ENCODE measurements at places on chromosomes 12 and 14. TPM values are rescaled to one million over a fixed set of nuclear protein-coding genes. Genes with fewer than 3 reads are reported as not detected.

The E2F7 gene
- not detected for total RNA-seq

The CACNA1C gene
- total RNA-seq: 2.6 TPM

The GDF3 gene
- total RNA-seq: not detected

The OSGEP gene
- total RNA-seq: 37.6 TPM

The C12orf60 gene
- 0.69 TPM for total RNA-seq

The SERPINA3 gene
- 291 TPM for total RNA-seq

The ACYP1 gene
- total RNA-seq: 9.5 TPM

The MCRS1 gene
- total RNA-seq: 38.5 TPM

The MANSC4 gene
- total RNA-seq: not detected

The PROX2 gene
- not detected for total RNA-seq

The MGAT2 gene
- 27.7 TPM for total RNA-seq

The SYNDIG1L gene
- total RNA-seq: not detected

The SLC38A4 gene
- not detected for total RNA-seq

The KRT82 gene
- total RNA-seq: not detected

The GPX2 gene
- 4.8 TPM for total RNA-seq

DNA sequence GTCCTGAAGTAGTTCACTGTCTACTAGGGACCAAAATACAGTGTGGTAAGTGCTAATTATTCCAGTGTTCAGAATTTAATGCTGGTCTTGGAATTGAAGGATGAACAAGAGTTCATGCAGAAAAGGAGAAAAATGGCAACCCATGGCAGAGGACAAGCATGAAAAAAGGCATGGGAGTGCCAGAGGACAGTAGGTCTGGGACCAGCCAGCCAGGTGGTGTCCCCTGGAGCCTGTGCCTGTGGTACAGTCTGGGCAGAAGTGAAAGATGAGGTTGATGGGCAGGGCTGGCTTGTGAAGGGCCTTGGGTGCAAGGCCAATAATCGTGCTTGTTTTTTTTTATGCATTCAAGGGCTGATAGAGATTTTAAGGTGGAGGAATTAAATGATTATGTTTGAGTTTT lies 21.0 kb downstream of the C12orf75 start:
- DNase-seq: no peak

DNA sequence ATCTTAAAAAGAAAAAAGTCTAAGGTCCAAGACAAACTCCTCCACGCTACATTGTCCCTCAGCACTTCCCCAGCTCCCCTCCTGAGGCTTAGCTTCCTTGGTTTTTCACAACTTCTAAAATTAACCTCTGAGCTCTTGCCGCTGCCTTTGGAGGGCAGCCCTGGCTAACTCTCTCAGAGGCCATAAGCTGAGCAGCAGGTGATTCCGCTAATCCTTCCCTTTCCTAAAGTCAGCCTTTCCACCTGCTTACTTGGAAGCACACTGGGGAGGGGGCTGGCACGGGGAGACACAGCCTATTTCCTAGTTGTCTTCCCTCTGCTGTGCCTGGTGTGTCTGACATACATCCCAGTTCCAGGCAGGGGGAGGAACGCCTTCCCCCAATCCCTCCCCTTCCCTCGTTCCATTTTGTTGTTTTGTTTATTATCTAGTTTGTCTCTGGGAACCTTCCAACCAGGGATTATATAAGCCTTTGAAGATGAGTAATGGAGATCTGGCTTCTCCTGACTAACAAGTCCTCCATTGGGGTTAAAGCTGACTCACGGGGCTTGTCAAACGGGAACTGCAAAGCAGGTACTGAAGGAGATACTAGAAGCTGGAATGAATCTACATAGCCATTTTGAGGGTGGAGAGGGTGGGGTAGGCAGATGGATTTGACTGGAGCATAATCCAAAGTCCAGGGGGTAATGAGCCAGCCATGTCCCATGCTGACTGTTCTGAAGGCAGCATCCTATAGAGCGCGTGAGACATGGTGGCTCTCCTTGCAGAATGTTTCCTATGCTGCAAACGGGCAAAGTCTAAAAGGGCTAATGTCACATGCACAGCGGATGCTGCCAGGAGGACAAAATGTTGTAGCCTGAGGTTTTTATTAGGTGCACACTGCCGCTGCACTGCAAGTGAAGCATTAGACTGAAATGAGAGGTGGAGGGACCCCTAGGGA lies 230.8 kb downstream of the FOXN3 start:
- no peak for DNase-seq

GRCh38 chr14:63388766-63389431 lies 70.2 kb upstream of the GPHB5 start:
- peak; percentile 75 for DNase-seq

DNA sequence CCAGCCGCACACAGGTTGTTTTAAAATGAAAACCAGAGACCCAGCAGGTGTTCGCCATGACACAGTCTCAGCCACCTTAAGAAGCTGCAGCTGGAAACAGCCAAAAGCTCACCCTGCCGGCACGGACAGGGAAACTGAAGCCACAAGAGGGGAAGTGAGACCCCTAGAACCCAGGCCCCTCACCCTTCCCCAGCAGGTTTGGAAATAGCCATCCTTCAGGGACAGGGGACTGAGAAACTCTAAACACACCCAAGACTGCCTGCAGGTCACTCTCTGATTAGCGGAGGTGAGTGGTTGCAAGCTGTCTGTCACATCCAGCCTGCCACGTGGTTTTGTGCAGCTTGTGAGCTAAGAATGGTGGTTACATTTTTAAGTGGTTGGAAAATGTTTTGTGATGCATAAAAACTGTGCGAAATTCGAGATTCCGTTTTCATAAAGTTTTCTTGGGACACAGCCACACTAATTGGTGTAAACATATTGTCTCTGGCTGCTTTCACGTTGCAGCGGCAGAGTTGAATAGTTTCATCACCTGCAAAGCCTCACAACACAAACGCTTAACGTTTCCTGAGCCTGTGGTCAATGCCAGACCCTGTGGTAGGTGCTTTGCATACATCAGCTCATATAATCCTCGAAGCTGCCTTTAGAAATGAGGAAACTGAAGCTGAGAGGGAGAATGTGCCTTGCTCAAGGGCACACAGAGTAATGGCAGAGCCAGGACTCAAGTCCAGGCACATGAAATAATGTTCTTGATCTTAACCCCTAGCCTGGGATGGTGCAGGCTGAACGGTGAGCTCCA lies 1.7 kb upstream of the SELPLG start:
- no peak for DNase-seq

- no peak for DNase-seq
Observed at GRCh38 chr12:120012067-120012621, 23.1 kb downstream of the BICDL1 start.

DNA sequence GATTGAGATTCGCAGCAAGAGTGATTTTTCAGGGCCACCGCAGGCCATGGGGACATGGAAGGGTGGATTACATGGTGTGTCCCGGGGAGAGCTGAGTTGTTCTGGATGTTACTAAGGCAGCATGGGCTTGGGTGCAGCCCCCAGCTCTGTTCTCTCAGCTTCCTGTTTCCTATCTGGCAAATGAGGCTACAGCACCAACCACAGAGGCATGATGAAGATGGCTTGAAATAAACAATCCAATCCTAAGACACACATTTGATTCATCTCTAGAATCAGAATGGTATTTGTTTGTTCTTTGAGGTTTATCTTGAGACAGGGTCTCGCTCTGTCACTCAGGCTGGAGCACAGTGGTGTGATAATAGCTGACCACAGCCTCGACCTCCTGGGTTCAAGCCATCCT lies 21.6 kb downstream of the GLTP start:
- DNase-seq: no peak

GRCh38 chr12:32647275-32647674 lies 31.8 kb upstream of the DNM1L start:
- DNase-seq: no peak

DNA sequence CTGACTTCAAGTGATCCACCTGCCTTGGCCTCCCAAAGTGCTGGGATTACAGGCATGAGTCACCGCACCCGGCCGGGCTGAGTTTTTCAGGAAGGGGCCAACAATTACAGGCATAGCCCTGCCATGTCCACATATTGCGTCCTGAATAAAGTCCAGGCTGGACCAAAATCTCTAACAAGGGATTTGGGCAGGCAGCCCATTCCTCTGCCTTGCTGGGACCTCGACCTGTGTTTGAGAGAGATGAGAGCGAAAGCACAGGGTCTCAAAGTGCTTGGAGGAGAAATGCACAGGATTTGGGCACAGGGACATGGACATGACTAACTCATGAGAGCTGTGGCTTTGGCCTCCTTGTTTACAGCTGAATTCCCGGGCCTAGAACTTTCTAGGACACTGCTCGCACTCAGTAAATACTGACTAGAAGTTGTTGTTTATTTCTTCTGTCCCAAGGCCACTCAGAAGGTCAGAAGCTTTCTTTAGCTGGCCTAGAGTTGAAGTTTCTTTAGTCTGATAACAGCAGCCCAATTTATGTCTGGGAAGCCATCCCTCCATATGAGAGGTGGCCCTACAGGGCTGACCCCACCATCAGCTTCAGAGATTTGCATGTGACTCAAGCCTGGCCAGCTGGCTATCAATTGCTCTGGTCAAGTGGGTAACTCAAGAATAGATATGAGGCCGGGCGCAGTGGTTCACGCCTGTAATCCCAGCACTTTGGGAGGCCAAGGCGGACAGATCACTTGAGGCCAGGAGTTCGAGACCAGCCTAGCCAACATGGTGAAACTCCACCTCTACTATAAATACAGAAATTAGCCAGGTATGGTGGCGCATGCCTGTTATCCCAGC lies 11.7 kb downstream of the CAMKK2 start:
- peak; percentile 79 for DNase-seq

DNA sequence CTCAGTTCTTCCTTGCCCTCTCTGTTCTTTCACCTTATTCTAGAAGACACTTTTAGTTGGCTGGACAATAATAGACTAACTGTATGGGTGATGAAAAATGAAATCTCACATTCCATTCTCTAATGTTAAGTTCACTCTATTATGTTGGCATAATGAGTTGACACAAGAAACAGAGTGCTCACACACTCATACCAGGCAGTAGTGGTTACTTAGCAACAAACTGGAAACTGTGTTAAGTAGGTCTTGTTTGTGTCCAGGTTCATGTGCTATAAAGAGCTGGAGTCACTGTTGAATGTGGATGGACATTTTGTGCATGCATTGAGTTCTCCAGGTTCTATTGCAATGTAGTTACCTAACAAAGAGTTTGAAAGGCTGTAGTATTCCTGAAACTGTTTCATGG lies 16.9 kb upstream of the PPP4R4 start:
- no peak for DNase-seq

- no peak for DNase-seq
Observed at GRCh38 chr12:20963762-20964161, 153.3 kb downstream of the SLCO1B3 start.

DNA sequence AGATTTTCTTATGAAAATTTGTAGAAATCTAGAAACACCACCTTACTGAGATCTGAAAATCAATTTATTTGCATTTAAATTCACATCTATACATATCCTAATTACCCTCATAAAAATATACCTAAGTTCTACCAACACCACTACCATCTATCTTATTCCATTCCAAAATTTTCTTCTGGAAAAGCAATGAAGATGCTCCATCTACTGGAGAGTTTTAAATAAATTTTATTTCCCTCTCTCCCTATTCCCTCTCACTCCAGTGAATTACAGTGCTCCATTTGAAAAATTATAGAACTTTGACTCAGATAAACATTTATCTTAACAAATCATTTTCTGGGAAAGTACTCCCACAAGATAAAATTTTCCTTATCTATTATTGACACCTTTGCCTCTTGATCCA lies 2.3 kb upstream of the C14orf39 start:
- DNase-seq: no peak

DNA sequence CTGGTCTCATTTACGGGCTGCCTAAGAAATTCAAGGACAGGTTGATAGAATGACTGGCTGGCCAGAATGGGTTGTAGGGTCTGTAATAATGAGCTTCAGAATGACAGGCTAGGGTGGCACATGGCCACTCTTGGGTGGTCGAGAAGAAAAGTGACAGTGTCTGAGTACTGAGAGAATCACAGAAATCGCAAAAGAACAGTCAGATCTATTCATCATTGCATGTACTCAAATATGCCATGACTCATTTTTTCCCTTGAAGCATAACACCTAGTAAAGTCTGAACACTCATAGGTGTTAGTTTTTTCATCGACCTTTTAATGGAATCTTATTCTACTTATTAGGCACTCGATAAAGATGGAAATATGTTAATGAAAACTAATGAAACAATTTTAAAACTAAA lies 37.8 kb upstream of the SEL1L start:
- DNase-seq: no peak

- no peak for DNase-seq
Observed at GRCh38 chr12:89250636-89251035, 101.7 kb downstream of the DUSP6 start.

GRCh38 chr14:98976271-98976670 lies 295.7 kb downstream of the BCL11B start:
- no peak for DNase-seq

DNA sequence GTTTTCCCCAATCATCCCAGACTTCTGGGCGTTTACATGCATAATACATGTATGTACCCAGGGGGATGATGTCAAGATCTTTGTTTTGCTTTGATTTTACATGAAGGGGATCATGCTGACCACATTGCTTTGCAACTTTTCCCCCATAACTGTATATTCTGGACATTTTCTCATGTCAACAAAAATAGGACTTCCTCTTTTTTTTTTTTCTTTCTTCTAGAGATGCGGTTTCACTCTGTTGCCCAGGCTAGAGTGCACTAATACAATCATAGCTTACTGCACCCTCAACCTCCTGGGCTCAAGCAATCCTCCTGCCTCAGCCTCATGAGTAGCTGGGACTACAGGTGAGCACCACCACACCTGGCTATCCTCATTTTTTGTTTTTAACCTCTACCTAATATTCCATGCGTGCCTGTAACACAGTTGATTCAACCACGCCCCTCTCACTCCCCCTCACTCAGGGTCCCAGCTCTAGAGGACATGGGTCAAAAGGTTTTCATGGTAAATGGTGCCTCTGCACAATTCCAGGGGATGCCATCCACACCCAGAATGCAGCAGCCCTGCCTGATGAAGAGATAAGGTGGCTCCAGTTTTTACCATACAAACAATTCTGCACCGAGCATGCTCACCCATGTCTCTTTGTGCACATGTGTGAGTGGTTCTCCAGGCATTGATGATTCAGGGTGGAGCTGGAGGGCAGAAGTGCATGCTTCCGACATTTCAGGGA lies 32.0 kb upstream of the CIPC start:
- DNase-seq: no peak

GRCh38 chr14:54877015-54877702 lies 25.5 kb downstream of the GCH1 start:
- no peak for DNase-seq

- no peak for DNase-seq
Observed at GRCh38 chr14:101861464-101861863, 100.0 kb downstream of the PPP2R5C start.

- no peak for DNase-seq
Observed at GRCh38 chr14:34596891-34597290, 33.1 kb downstream of the SNX6 start.

- DNase-seq: no peak
Observed at GRCh38 chr12:3173008-3173553, 95.9 kb downstream of the TSPAN9 start.

GRCh38 chr14:51836417-51836816 lies 24.0 kb upstream of the GNG2 start:
- no peak for DNase-seq

GRCh38 chr12:7877420-7877819 lies 4.7 kb upstream of the SLC2A14 start:
- DNase-seq: no peak

DNA sequence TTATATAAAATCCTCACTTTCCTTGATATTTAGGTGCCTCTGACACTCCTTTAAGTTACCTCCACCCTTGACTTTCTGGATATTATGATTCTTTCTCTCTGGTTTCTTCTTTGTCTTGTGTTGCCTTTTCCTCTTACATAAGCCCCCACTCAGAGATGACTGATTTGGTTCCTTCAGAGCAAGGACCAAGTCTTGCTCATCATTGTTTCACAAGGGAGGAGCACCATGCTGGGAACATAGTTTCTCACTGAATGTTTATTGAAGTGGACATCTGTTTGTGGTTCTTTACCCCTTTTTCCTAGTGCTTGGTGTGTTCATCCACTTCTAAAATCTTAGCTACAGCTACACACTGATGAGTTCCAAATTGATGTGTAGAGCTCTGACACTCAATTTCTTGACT lies 161.3 kb upstream of the PTPRQ start:
- no peak for DNase-seq

Measured in ovary (tissue), 10 donors.